ENCODE measurements at places on chromosomes 6 and 20.

DNA sequence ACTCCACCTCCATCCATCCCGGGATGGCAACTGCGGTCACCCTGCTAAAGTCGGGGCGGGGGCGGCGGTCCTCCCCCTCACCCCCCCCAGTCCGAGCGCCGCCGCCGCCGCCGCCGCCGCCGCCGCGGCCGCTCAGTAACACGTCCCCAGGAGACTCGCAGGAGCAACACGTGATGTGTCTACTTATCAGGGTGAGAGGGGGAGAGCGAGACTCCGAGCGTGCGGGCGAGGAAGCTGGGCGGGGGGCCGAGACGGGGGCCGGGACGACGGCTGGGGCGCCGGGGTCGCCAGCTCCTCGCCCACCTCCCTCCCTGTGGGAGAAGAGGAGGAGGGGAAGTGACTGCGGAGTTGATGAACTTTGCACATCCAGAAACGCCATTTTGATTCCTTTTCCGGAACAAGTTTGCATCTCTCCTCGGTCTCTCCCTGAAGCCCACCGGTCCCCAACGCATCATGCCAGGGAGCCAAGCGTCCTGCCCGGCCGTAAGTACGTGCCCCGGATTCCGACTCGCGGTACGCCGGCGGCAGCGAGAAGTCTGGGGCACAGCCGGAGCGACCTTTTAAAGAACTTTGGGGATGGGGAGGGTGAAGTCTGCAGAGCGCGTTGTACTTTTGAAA lies at the start of gene RREB1:
TSS of gene RREB1 (plus strand) at position 384 of the 618 bp plus-strand sequence. CDS start 73,951 bp downstream, outside the sequence.
- no peak for DNase-seq

GRCh38 chr20:19172637-19173036 lies 39.8 kb upstream of the SLC24A3 start:
- DNase-seq, result no peak

DNA sequence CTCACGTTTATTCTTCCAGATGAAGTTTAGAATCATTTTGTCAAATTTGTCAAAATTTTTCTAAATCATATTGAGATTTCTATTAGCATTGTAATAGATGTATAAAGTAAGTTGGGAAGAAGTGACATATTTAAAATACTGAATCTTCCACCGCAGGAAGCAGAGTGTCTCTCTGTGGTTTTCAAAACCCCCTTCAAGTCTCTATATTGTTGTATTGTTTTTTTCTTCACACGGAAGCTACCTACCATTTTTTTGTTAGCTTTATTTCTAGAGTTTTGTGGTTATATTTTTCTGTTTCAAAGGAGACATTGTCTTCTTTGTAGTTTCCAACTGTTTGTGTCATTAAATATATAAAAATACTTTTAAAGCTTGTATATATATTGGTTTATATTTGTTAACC lies 188.6 kb downstream of the ZDHHC14 start:
- DNase-seq, result no peak

DNA sequence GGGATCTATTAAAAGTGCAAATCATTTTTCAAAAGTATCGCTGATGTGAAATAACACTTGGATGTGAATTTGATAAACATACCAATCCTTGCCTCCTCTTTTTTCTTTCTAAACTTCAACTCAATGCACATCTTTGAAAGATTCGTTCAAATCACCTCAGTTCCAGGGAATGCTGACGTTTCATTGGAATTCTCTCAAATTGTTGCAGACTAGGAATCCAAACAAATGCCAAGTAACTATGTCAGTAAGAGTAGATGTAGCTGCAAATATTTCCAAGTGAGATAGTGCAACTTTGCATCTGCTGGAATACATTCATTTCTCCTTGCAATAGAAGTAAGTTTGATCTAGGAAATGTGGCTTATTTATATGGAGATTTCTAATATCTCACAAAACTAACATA lies 220.7 kb downstream of the FUT9 start:
- no peak for DNase-seq

DNA sequence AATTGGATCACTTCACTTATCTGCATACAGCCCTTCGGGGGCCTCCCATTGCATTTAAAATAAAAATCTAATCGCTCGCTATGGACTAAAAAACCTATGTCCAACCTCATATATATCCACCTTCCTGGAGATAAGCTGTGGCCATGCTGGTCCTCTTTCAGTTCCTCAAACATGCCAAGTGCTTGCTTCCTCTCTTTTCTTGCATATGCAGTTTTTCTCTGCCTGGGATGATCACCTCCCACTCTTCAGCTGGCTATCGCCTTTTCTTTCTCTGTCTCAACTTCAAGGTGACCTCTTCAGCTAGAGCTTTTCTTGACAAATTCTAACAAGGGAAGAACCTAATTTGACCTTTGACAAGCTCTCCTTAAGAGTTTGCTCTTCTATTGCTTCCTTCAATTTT lies 5.6 kb upstream of the TFB1M start:
- no peak for DNase-seq

DNA sequence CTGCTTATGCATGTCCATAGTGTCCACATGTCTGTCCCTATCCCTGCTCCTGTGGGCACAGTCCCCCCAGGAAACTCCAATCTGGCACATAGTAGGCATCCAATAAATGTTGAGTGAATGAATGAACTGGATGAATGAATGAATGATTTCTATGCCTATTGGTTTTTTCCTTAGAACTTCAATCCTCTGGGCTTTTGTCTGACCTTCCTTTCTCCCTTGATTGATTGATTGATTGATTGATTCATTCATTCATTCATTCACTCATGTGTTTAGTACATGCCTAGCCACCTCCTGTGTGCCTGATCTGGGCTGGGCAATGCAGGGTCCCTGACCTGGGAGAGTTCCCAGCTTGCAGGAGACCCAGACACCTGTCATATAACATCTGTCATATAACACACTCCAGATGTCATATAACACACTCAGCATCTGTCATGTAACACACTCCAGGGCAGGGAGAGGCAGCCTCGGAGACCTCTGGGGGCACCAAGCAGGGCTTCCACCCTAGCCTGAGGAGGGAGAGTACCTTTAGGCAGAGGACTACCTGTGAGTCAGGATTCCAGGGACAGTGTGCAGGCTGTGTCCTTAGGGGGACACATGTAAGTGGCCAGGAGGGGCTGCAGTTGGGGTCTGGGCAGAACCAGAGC lies 17.9 kb downstream of the VSTM2L start:
- no peak for DNase-seq

DNA sequence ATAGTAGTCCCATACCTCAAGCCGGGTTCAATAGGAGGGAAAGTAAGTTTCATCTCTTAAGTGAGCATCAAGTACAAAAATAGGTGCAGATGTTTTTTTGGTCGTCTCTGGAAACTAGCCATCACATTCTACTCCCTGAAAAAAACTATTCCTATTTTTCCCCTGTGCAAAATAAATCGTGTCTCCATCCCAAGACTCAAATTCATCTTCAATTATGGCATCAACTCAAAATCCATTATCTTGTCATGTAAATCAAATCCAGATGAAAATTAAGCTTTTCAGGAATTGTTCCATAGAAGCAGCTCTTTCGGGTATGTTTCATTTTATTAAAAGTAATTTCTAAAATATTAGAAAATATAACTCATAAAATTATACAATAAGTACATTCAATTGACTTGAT lies 1368.4 kb downstream of the GRIK2 start:
- DNase-seq, result no peak

- no peak for DNase-seq
Observed at GRCh38 chr6:17866876-17867444, 120.5 kb downstream of the KIF13A start.

GRCh38 chr20:59268870-59269269 lies 31.5 kb upstream of the EDN3 start:
- no peak for DNase-seq

GRCh38 chr6:43817192-43817591 lies 47.2 kb downstream of the VEGFA start:
- no peak for DNase-seq

DNA sequence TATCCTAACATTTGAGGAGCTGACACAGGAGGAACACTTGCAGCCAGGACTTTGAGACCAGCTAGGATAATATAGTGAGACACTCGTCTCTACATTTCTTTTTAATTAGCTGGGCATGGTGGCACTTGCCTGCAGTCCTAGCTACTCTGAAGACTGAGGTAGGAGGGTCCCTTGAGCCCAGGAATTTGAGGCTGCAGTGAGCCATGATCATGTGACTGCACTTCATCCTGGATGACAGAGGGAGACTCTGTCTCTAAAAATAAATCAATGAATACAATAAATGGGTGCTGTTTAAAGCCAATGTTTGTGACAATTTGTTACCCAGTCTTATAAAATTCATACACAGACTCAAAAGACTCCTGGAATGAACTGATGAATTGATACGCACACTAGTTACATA lies 1.8 kb upstream of the HLA-G start:
- no peak for DNase-seq

- DNase-seq, result no peak
Observed at GRCh38 chr20:12098421-12098820, 180.7 kb downstream of the BTBD3 start.

DNA sequence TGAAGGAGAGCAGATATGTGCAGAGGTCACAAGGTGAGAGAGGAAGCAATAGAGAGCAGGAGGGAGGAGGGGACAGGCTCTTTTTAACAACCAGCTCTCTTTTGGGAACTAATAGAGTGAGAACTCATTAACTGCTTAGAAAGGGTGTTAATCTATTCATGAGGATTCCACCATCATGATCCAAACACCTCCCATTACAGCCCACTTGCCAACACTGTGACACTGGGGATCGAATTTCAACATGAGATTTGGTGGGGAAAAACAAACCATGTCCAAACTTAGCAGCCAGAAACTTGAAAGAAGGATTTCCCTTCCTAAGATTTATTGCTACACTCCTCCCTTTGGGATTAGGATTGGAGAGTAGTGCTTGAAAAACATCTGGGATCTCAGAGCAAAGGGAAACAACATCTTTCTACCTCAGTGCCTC lies 135.5 kb upstream of the PLCB4 start:
- DNase-seq, result no peak

DNA sequence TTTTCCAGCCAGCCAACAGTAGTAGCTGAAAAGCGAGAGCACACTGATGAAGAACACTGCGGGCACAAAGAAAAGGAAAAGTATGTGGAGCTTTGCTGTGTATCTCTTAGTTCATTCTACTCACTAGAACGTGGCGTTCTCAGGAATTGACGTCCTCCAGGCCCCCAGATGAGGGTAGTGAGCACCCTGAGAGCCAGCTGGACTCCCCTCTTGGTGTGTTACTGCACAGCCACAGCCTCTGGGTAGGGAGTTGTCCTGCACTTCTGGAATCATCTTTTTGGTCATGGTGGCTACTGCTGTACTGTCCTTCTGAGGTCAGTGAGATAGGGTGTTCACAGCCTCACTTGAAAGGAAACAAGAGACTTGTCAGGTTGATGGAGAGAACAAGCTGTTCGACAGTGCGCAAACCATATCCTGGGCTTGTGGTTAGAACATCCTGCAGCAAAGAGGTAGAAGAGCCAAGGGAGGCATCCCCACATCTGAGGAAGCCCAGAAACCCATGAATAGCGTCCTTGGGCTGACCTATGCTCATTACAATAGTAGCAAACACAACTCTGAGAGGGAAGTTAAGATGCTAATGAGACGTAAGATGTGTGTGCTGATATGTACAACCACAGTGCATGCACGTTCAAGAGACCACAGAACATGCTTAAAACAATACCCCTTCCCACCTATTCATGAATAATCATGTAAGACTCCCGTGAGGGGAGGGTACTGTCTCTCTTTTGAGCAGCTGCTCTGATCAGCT lies 14.6 kb upstream of the HLA-F start:
- DNase-seq, result no peak

DNA sequence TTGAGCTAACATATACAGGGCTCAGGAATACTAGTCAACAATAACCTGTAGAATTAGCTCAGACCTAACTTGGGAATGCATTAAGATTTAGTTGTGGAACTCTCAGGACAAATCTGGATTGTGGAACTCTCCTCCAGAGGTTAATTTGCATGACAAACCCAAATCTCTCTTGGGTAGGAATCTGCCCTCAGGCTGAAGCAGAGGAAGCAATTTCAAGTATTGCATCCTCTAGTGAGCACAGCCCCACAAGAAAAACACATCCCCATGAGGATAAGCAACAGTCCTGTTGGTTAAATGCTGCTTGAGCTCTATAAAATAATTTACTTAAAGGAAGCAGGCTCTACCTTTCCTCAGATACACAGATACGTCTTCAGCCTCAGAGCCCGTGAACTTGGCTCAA lies 170.9 kb upstream of the STXBP5 start:
- DNase-seq, result no peak

DNA sequence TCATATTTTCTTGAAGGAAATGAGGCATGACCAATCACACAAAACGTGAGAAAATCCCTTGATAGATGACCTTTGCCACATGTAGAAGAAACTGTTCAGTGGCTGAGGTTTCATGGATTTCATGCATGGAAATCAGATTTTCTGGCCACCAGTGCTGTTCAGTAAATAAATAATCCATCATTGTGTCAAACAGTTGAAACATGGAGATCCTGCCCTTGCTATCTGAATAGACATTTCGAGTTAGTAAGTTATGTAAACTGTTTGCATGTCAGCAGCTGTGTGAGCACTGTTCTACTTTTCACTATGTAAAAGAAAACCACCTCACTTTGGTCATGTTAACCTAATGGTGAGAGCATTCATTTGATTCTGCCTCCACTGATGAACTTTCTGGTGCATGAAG lies 793.9 kb upstream of the EPHA7 start:
- no peak for DNase-seq

DNA sequence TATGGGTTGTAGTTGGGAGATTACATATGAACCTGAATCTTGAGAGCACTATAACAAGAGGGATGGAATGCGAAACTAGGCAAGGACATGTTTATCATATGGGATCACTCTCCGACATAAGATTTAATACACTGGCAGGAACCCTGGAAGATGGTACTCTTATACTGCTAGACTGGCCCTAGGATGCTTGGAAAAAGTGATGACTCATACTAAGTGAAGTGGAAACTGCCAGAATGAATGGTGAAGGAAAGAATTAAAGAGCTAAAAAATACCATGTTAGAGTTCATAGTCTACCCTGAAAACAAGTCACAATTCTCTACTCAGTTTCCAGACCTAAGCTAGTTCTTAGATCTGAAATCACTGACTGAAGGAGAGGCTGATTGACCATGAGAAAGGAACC lies 45.5 kb upstream of the THEMIS start:
- DNase-seq, result no peak

GRCh38 chr6:54802775-54803634 lies 43.6 kb upstream of the FAM83B start:
- no peak for DNase-seq
